Right cardiac atrium (tissue), 5 donors: ENCODE measurements at places on chromosomes 2 and 18. TPM values are rescaled to one million over a fixed set of nuclear protein-coding genes. Genes with fewer than 3 reads are reported as not detected.

Gene SLC4A5
- 0.29 TPM for total RNA-seq

Gene INHBB
- total RNA-seq = 1.7 TPM

GRCh38 chr18:26159353-26159752 is 25.7 kb downstream of the PSMA8 start:
- DNase-seq = no peak

- DNase-seq = peak; percentile 54
Measured at GRCh38 chr2:40450796-40451430, 977 bp downstream of the SLC8A1 start.

- DNase-seq = no peak
Measured at GRCh38 chr2:209878701-209879100, 107.1 kb downstream of the UNC80 start.
